ENCODE measurements at places on chromosomes 16 and 17. TPM values are rescaled to one million over a fixed set of nuclear protein-coding genes. Genes with fewer than 3 reads are reported as not detected.
A peak's percentile ranks its signal among the peaks of the same experiment; 100 is the strongest.

The TAT gene
- not detected for total RNA-seq

The CD79B gene
- total RNA-seq = 18.1 TPM

GRCh38 chr17:3818786-3819185, 17.8 kb upstream of the ITGAE start:
- DNase-seq = no peak

DNA sequence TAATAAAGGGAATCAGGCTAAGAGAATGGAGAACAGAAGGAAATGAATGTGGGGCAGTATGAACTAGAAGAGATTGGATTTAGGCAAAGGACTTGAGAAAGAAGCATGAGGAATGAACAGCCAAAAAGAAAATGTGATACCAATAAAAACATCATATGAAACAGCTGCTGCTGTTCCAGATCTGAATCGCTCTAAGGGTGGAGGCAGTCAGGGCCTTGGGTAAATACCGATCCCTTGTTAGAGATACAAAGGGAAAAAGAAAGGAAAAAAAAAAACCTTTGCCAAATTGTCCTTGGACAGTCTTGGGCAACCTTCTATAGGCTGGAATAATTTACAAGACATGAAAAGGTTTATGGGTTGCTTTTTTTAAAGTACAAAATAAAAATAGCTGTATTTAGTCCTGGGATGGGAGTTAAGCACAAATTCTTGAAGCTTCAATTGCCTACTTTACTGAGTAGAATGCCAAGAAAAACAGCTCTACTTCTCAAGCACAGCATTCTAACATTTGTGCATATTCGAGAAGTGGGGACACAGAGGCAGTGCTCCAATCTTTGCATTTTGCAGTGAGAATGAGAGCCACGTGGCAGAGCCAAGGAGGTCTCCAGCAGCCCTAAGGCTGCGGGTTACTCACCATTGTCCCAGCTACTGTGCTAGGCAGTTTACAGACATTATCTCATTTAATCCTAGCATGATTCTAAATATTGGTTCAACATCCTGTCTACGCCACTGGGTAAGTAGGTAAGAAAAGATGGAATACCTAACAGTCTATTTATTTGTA, 43.3 kb upstream of the PSMD7 start:
- DNase-seq = no peak

- no peak for DNase-seq
These were observed 1.9 kb downstream of the CEMP1 start for GRCh38 chr16:2529061-2529931.

GRCh38 chr17:28390563-28390962, 15.4 kb downstream of the SLC46A1 start:
- DNase-seq = no peak

DNA sequence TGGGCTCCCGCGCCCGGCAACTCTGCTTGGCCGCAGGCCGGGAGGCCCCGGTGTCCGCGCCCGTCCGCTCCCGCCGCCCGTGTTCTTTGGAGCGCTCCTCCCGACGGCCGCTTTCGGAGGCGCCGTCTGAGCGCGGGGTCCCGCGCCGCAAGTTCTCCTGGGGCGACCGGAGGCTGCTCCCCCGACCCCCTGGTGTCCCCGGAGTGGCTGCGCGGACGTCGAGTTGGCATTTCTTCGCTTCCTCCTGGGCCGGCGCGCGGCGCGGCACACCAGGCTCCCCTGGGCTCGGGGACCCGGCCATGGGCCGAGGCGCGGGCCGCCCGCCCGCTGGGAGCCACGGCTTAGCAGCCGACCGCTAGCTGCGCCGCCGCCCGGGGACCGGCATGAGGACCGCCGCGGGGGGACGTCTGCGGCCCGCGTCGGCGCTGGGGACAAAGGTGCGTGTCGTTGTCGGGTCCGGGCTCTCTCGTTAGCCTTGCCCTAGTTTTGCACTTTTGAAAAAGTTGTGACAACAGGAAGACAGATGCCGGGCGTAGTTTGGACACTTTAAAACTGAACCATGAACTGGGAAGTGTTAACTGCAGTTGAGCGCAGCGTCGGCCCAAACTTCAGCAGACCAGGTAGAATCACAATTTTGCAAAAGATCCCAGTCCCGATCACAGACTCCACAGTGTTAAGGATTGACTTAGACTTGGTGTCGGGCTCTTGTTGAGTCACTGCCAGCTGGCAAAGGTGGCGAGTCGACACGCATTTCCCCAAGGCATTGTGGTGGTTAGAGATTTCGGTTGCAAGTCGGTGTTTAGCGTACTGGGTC, 700 bp downstream of the UBN1 start:
- peak; percentile 9 for DNase-seq
